Stimulated activated CD8-positive, alpha-beta memory T cell treated with anti-CD3 and anti-CD28 coated beads, Interleukin-4, amount 100 ng/mL, for 4 hours (primary cell): ENCODE measurements at places on chromosomes 3 and 15.

DNA sequence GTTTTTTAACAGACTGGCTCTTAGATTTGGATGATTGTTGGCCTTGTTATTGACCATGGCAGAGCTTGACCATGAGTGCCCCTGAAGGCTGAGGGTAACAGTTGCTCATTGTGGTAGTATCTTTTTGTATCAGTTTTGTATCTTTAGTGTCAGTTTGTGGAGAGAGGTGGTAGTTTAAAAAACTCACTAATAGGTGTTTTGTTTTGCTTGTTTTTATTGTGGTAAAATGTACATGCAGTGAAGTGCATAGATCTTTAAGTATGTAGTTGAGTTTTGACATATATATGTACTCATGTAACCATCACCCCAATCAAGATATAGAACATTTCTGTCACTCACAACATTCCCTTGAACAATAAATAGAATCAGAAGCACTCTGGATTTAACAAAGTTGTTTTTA is 9.8 kb downstream of the GMPS start:
- DNase-seq: no peak

DNA sequence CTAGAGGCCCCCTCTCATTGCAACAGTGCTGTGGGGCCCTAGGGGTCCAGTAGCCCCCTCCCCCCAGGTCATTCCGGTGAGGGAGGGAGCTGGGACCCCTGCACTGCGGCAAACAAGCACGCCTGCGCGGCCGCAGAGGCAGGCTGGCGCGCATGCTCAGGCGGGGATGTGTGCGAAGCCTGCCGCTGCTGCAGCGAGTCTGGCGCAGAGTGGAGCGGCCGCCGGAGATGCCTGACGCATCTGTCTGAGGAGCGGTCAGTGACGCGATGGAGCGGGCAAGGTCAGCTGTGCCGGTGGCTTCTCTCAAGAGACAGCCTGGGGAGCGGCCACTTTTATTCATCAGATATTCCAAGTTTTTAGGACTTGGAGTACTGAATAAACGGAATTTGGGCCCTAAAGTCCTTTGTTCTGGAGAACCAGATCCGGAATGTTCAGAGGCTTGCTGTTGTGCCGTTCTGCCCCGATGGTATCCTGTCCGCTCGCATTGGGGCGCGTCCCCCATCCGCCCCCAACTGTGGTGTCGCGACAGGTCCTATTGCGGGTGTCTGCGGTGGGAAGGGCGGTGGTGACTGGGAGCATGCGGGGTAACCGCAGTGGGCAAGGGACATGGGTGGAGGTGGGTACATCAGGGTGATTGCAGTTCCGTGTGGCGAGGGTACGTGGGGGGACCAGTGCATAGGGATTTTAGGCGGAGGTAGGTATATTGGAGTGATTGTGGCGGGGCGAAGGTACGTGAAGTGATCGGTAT is at the start of the genes SNRPN and SNURF:
TSS of gene SNRPN (plus strand) at position 205 of the 748 bp plus-strand sequence. CDS start 19,467 bp downstream, outside the sequence.
TSS of gene SNURF (plus strand) at position 205 of the 748 bp plus-strand sequence. CDS start at position 267, 62 bp downstream.
- DNase-seq: no peak

GRCh38 chr3:77514766-77515165 is 474.9 kb downstream of the ROBO2 start:
- no peak for DNase-seq

DNA sequence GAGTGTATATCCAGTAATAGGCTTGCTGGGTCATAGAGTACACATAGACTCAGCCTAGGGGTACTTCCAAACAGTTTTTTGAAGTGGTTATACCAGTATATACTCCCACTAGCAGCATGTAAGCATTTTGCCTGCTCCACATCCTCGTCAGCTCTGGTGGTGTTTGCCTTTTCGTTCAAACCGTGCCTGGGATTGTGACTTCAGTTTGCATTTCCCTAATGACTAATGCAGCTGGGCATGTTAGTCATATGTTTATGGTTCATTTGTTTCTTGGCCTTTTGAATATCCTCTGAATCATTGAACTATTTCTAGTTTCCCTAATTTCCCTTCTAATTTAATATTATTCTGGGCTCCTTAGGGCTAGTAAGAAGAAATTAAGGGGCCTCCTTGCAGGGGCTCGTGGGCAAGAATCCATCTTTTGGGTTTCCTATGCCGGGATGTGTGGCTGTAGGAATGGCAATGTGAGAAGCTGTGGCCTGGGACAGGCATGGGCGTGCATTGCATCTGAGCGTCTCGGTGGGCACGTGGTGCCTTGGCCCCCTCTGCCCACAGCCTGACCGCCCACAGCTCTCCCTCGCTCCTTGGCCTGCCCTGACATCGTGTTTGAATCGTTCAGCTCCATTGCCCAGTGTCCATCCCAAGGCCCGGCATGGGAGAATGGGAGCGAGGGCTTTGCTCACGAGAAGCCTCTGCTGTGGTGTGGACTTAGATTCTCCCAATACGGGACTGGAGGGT is 26.4 kb downstream of the FAH start:
- no peak for DNase-seq

DNA sequence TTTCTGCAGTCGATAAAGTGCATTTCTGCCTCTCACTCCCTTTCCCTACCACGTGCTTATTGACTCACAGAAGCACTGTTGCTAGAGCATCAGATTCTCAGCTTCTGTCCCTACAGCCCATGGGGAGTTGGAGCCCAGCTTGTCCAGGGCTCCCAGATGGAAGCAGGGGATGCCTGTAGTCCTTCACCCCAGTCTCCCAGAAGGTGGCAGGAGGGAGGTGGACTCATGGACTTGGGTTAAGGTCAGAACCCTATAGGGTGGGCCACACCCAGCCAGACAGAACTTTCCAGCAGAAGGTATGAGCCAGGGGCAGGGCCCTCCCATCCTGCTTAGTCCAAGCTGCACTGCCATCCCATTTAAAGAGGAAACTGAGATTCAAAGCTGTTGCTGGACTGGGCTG is 33.1 kb upstream of the SEMA3F start:
- DNase-seq: no peak

GRCh38 chr3:139098391-139098790 is 53.7 kb upstream of the PRR23C start:
- DNase-seq: no peak

GRCh38 chr3:188526057-188526456 is 372.1 kb downstream of the LPP start:
- DNase-seq: no peak

DNA sequence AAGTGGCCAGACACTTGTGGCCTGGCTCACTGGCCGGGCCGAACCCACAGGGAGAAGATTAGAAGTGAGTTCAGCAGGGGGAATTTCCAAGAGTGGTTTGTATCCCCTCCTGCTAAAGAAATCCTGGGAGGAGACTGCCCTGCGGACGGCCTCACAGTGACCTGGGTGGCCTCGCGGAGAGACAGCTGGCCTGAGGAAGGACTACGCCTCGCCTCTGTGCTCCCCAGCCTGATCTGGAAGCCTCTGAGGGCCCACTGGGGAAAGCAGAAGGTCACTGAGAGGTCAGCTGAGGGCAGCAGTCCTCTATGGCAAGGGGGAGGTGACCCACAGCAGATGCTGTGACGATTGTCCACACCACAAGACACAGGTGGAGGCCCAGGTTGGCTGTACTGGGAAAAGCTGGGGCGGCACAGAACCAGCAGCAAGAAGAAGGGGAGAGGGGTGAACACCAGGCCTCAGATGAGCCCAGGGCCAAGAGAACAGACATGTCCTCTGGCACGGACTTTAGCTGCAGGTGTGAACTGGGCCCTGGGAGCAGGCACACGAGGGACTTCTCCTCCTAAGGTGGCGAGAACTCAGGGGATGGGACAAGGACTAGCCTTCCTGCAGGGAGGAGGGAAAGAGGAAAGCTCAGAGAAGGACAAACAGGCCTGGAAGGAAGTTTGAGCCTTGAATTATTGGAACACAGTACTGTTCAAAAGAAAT is 37.2 kb upstream of the DLG1 start:
- DNase-seq: no peak

DNA sequence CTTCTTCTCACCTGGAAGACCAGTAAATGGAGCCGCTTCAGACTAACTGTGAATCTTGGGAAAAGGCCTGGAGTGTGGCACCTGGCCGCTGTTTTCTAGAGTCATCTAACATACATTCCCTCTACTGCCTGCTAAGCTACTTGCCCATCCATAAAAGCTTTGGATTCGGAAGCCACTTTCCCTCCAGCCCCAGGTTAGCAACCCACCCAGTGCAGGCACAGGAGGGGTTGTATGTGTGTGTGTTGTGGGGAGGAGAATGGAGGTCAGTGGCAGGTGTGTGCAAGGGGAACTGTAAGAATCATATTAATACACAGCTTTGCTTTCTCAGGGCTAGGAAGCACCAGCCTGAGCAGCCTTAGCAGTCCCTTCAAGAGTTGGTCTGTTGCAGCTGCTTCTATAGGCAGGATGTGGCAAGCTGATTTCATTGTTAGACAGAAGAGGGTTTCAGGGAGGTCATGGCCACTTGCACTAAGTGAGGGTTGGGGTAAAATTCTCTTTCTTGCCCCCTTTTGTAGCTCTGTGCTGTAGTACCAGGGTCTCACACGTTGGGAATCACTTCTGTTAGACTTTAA is 8.9 kb downstream of the NSUN3 start:
- no peak for DNase-seq

DNA sequence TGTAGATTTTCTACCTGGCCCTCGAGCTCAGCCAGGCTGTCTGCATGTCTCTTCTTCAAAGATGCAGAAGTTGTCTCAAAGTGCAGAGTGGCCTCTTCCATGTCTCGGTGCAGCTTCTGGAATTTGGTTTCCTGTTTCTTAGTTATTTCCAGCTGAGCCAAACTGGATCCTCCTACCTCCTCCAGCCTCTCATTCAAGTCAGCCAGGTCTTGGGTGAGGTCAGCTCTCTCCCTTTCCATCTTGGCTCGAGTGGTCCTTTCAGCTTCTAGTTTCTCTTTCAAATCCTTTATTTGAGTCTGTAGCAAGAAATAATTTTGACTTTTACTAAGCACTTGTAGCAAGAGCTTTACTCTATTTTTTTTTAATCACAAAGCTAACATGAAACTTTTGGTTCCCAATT is 81.8 kb downstream of the MYH15 start:
- DNase-seq: no peak

DNA sequence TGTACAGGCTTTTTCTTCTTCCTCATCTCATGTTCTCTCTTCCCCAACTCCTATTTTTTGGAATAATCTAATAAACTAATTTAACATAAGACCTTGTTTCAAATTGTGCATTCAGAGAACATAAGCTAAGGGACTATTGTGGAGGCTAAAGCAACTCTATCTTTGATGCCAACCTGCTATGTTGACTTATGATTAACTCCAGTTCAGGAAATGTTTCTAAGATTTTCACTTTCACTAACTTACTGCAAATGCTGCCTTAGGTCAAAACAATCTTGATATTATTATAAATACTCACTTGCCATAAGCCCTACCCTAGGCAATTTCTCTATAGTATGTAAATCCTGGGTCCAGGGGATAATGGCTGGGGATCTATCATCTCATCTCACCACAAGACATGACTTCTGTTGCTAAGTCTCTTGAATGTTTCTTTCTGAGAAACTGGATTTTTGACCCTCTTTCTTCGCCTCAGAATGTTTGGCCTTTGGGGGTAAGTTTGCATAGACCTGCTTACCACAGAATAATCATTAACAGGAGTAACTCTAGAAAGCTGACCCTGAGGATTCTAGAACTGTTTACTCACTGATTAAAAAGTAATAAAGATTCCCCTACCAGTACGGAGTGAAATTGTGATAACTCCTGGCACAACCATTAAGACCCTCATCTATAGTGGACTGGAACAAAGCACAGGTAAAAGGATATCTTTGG is 768.1 kb downstream of the GBE1 start:
- DNase-seq: no peak

DNA sequence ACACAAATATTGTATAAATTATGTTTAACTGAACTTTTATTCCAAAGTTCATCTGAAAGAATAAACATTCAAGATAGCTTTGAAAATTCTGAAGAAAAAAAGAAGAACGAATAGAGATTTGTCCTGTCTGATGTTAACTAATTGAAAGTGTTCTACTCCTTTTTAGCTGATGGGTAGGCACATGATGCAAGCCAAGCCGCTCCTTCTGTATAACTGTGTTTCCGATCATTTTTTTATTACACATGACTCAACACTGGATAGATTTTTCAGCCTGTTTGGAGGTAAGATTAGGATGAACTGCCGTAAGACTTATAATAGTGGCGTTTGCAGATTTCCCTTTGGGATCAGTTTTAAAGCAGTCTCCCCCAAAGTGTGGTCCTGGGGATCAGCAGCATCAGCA is 19.0 kb downstream of the NSUN3 start:
- DNase-seq: no peak

DNA sequence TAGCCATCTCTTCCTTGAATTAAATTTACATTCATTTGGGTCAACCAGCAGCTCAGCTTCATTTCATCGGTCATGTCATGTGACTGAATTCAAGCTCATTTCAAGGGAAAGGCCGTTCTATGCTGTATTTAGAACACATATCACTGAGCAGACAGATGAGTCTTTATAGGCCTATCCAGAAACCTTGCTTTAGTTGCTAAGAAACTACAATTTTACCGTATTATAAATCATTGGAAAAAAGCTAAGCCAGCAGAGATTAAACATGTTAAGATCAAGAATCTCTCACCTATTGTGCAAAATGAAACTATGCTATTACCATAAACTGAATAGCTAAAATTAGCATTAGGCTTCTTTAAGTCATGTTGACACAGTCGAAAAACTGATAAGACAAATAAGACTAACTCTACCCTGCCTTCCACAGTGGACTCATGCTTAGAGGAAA is 2.2 kb downstream of the NPTN start:
- DNase-seq: no peak

- no peak for DNase-seq
Measured at GRCh38 chr3:177932346-177932745, 603.9 kb upstream of the KCNMB2 start.

- DNase-seq: no peak
Measured at GRCh38 chr15:40273428-40273827, 9.4 kb downstream of the ANKRD63 start.
